ENCODE measurements at places on chromosomes 7 and 10. TPM values are rescaled to one million over a fixed set of nuclear protein-coding genes. Genes with fewer than 3 reads are reported as not detected.

The MMP21 gene
- polyA plus RNA-seq, result not detected

The ADAM12 gene
- 0.04 TPM for polyA plus RNA-seq

The GRID1 gene
- polyA plus RNA-seq, result not detected

The PROSER2 gene
- 22.8 TPM for polyA plus RNA-seq

The UCN3 gene
- not detected for polyA plus RNA-seq

The RELN gene
- not detected for polyA plus RNA-seq

The SPDYE2B gene
- not detected for polyA plus RNA-seq

The PNLIPRP1 gene
- polyA plus RNA-seq, result not detected

The HYAL4 gene
- polyA plus RNA-seq, result 0.10 TPM

The LSM8 gene
- 47.7 TPM for polyA plus RNA-seq

The AKR1B1 gene
- polyA plus RNA-seq, result 132 TPM

The GIMAP6 gene
- polyA plus RNA-seq, result not detected

The EPDR1 gene
- 0.06 TPM for polyA plus RNA-seq

The MLLT10 gene
- polyA plus RNA-seq, result 13.1 TPM

The FAM171A1 gene
- 6.3 TPM for polyA plus RNA-seq

Measured in foreskin keratinocyte (primary cell).